ENCODE measurements at places on chromosomes 12 and 14. TPM values are rescaled to one million over a fixed set of nuclear protein-coding genes. Genes with fewer than 3 reads are reported as not detected.

DNA sequence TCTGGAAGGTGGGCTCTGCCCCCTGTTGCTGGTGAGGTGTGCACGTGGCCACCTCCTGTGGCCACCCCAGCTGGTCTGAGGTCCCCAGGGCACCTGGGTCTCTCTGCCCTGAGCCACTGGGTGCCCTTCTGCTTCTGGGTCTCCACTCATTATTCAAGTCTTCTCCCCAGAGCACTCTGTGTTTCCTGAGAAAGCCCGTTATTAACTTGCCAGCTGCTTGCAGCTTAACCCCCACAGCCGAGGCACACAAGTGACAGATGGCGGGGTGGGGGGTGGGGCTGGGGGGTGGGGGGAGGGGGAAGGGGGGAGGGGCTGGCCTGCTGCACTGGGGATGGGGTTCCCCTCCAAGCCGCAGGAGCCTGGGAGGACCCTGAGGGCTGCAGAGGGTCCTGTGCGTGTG is 40.5 kb downstream of the FBRSL1 start:
- H3K4me3 ChIP-seq: no peak overlapping the region
- no peak overlapping the region for H3K27ac ChIP-seq
- no peaks in the 10 kb centered on the region for H3K27me3 ChIP-seq
- DNase-seq: no peak
- H3K36me3 ChIP-seq: no peaks in the 10 kb centered on the region
- H3K4me1 ChIP-seq: no peaks in the 10 kb centered on the region

DNA sequence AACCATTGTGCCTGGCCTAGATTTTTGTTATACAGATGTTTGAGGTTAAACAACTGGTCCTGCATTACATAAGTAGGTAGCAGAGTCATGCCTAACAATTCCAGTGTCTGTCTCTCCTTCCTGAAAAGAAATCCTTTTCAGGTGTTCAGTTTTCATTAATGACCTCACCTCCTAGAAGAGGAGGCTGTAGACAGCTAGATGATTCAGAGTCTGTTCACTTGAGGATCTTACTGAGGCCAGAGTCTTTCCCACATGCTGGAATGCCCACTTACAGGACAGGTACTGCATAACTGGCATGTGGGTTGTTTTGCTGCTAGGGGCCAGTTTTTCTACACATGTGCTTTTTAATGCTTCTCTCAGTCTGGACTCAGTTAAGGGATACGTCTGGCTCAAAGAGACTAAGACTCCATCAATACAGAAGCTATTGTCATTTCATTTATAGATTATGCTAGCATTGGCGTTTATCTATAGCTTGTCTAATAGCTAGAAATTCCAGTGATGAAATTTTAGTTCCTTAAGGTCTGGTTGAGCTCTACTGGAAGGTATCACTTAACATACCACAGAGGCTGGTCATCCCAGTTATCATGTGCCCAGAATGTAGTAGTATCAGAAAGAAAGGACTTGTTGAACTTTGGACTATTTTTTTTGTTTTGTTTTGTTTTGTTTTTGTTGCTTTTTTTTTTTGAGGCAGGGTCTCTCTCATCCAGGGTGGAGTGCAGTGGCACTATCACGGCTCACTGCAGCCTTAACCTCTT is 206.4 kb downstream of the ERC1 start:
- H3K27me3 ChIP-seq: no peaks in the 10 kb centered on the region
- H3K27ac ChIP-seq: no peak overlapping the region
- DNase-seq: no peak
- no peak overlapping the region for H3K4me3 ChIP-seq
- no peaks in the 10 kb centered on the region for H3K36me3 ChIP-seq
- no peaks in the 10 kb centered on the region for H3K4me1 ChIP-seq

Gene MIP
- total RNA-seq: not detected

Gene RASSF8
- 332 TPM for total RNA-seq

- H3K36me3 ChIP-seq: no peaks in the 10 kb centered on the region
- no peak overlapping the region for H3K27ac ChIP-seq
- no peak for DNase-seq
- no peaks in the 10 kb centered on the region for H3K27me3 ChIP-seq
- no peak overlapping the region for H3K4me3 ChIP-seq
These were observed 285.1 kb upstream of the NOS1 start for GRCh38 chr12:117646520-117646919.

DNA sequence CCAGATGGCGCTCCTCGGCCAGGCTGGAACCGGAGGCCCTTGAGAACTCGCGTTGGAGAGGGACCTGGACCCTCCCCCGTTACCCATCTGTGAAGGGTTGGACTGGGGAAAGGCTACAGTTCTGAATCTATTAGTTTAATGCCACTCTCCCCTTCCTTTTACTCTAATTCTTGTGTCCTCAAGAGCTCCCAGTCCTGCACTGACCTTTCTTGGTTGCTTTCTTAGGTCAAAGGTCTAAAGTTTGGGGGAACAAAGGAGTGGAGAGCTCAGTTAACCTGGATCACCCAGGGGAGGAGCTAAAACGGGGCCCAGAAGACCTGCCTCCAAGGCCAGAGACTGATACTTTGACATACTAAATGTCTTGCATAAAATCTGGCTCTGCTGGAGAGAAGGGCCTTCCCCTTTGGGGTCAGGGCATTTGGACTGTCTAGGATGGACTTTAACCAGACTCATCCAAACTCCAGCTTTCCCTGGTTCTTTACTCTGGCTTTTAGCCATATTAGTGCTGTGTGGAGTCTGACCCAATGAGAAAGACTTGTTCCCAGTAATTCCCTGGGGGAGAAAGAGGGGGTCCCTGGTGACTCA is 923 bp upstream of the MLF2 start:
- H3K27me3 ChIP-seq: no peaks in the 10 kb centered on the region
- peaks cover 12% of the 10 kb centered on the region for H3K4me1 ChIP-seq
- peaks cover 5% of the 10 kb centered on the region for H3K36me3 ChIP-seq
- H3K4me3 ChIP-seq: peak overlapping the region; percentile 93
- no peak for DNase-seq
- H3K27ac ChIP-seq: peak overlapping the region; percentile 99

Gene FBXO21
- 36.5 TPM for total RNA-seq

GRCh38 chr12:96803969-96804368 is 103.1 kb upstream of the NEDD1 start:
- H3K36me3 ChIP-seq: no peaks in the 10 kb centered on the region
- no peaks in the 10 kb centered on the region for H3K27me3 ChIP-seq
- no peak for DNase-seq
- no peak overlapping the region for H3K27ac ChIP-seq

DNA sequence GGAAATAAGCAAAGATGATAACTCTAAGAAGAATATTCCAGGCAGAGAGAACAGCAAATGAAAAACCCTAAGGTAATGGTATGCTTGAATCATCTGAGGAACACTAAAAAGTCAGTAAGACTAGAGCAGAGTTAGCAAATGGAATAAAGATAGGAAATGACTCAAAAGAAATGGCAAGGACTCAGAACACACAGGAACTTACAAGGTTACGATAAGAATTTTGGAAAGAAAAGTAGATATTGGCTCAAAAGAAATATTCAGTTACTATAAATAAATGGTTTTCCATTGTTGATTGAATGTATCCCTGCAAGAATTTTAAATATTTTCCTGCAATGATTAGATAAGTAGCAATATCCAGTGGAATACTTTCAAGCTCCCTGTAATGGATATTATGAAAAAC is 705.8 kb downstream of the C12orf50 start:
- H3K4me1 ChIP-seq: no peaks in the 10 kb centered on the region
- no peak overlapping the region for H3K27ac ChIP-seq
- H3K4me3 ChIP-seq: no peak overlapping the region

Gene SNAPC1
- total RNA-seq: not detected

DNA sequence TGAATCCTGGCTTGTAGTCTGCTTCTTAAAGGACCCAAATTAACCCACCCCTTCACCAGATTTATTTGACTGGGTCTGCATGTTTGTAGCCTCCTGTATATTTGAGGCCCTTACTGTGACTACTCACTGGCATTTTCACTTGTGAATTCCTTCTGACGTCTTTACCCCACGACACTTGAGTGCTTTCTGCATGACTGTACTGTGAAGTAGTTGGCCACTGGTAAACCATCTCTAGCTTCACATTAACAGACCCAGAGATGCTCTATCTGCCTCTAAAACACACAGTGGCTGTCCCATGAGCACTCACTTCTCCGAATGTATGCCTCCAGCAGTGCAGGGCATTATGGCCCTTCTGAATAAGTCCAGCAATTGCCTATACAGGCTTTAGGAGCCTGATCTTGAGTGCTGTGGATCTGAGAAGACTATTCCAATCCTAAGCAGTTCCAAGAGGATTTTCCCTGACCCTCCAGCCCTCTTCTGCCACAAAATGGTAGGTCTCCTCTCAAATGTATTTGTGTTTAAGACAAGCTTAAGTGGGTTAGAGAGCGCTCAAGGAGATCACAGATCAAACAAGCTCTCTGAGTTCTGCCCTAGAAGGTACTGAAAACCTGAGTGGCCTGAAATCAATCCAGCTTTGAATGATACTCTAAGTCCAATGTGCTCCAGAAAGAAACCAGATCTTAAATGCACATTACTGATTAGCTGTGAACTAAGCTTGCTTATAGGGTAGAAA is 534.7 kb downstream of the RPS29 start:
- no peaks in the 10 kb centered on the region for H3K27me3 ChIP-seq
- H3K27ac ChIP-seq: no peak overlapping the region
- H3K4me1 ChIP-seq: no peaks in the 10 kb centered on the region
- no peak for DNase-seq
- H3K4me3 ChIP-seq: no peak overlapping the region
- H3K36me3 ChIP-seq: no peaks in the 10 kb centered on the region

Gene KRT74
- total RNA-seq: not detected

DNA sequence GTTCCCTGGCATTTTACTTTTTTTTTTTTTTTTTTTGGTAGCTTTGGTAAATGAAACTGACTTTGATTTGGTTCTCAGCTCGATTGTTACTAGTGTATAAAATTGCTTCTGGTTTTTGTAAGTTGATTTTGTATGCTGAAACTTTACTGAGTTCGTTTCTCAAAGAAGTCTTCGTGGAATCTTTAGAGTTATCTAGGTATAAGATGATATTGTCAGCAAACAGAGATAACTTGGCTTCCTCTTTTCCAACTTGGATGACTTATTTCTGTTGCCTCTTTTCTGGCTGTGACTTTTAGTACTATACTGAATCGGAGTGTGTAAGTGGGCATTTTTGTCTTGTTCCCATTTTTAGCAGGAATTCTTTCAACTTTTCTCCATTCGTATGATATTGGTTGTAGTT is 28.1 kb downstream of the USP15 start:
- no peaks in the 10 kb centered on the region for H3K36me3 ChIP-seq
- H3K27me3 ChIP-seq: no peaks in the 10 kb centered on the region
- H3K27ac ChIP-seq: no peak overlapping the region
- H3K4me3 ChIP-seq: no peak overlapping the region
- DNase-seq: no peak
- H3K4me1 ChIP-seq: peaks cover 14% of the 10 kb centered on the region

All from transverse colon (tissue), 4 donors.